ENCODE measurements at places on chromosomes 13 and 19.

DNA sequence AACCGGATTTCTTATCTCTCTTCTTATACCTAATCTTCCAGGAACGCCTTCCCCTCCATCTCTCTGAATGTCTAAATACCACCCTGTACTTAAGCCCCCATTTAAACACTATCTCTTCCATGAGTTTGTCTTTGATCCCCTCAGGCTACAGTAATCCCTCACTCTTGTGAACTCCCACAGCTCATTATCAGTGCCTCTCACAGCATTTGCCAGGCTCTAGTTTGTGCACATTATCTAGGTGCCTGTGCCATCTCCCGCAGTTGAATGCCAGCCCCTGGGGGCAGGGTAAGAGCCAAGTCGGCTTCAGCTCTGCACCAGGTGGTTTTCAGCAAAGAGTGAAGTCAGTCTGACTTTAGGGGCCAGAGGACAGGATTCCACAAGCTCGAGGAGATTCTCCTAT lies 71.4 kb downstream of the FREM2 start:
- DNase-seq: no peak

DNA sequence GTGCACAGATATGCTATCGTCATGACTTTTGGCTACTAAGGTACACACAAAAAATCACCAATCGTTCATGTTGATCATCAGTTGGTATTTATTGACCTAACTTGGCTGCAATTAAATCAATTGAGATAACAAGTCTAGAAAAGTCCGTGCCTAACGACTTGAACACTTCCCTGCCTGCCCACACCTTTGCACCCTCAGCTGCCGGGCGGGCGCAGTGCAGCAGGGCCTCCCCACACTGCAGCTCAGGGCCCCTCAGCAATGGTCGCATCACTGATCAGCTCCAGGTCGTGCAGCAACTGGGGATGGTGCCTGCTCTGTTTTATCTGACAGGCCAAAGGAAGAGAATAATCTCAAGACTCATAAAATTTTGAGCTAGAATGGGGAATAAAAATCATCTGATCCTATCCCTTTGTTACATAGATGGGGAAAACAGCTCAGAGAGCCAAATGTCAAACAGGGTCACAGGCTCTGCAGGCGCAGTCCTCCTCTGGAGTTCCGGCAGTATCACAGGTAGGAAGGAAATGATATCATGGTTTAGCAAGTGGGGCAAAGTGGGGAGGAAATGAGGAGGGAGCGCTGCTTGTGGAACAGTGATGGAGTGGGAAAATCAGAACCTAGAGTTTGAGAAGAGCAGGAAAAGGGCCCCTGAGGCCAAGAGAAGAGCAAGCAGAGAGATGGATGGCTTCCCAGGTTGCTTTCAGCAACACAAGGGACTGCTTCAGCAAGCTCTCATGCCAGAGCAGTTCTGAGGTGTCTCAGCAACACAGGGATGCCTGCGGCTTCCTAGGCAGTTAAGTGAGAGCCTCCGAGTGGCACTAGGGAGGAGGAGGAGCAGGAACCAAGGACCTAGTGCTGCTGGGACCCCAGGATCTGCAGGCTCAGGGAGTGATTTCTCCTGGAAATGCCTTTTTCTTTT lies 57.5 kb downstream of the SLC7A1 start:
- no peak for DNase-seq

DNA sequence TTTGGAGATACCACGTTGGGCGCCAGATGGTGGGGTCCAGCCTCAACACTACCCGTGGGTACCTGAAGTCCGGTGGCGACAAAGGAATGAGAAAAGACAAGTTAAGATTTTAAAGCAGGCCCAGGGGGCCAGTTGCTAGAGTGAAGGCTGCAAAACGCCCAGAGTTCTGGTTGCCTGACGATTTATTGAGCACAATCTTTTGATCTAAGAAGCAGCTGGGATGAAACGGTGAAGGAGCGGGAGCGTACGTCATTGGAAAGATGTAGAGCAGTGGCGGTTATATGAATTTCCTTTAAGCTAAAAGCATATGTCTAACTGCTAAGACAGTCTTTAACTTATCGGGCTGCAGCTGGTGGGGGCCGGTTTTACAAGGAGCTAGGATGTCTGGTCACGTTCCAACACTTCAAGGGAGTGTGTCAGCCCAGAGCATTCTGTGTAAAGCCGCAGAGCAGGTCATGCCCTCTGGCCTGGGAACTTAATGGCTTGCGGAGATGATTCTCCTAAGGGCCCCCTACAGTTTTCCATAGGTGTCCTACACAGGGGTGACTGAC lies 28.9 kb upstream of the EVI5L start:
- DNase-seq: no peak

DNA sequence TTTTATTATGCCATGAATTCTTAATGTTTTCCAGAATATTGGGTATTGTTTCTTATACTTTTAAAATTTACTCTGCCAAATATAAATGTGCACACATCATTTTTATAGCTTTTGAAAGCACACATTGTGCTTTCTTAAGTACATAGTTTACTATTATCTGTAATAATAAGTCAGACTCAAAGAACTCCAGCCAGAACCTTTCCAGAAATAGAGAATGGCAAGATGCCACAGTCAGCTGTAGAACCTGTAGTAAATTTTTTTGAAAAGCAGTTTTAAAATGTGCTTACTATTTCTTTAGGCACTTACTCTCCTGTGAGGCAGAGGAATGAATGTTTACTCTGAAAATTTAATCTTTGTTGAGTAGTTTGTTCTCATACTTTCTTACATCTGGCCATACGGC lies 1287.1 kb downstream of the PCDH9 start:
- no peak for DNase-seq

DNA sequence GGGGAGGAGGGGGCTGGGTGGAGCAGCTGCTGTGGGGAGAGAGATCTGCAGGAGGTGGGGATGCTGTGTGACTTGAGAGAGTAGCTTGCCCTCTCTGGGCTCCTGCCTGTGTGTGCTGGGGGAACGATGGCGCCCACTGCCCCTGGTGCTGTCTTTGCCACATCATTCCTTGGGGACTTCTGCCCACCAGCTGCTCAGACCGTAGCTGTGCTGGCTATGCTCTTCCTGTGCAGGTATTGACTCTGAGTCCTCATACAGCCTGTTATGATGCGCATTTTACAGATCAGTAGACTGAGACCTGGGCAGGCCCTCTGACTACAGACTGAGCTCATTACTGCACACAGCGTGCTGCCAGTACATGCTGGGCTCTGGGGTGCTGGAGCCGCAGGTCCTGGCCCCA lies 51.1 kb downstream of the DNM2 start:
- DNase-seq: no peak

DNA sequence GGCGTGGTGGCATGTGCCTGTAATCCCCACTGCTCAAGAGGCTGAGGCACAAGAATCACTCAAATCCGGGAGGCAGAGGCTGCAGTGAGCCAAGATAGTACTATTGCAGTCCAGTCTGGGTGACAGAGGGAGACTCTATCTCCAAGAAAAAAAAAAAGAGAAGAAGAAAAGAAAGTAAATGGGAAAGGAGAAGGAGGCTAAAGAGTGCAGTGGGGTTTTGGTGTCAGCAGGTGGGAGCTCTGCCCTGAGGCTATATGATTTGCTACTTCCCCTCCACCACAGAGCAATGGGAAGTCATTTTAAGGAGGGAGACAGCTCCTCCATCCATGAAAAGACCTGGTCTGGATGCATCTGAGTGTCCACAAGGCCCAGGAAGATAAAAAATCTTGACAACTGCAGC lies 23.1 kb downstream of the UNC13A start:
- no peak for DNase-seq
